ENCODE measurements at places on chromosomes 6 and 20.

GRCh38 chr6:53962646-53963045 lies 148.6 kb upstream of the MLIP start:
- DNase-seq = no peak

- DNase-seq = no peak
Observed at GRCh38 chr6:21263531-21264287, 329.8 kb upstream of the SOX4 start.

DNA sequence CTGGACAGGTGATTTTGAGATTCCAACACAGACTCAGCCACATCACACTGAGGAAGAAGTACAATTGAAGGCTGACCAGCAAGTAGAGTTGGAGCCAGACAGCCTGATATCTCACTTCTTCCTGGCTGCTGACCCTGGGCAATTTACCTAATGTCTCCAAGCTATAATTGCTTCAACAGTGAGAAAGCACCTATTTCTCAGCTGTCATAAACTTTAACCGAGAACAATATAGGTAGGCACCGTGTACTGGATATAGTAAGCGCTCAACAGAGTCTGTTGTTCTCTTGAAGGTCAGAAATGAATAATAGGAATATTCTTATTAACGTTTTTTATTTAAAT lies 28.3 kb downstream of the STX7 start:
- no peak for DNase-seq

DNA sequence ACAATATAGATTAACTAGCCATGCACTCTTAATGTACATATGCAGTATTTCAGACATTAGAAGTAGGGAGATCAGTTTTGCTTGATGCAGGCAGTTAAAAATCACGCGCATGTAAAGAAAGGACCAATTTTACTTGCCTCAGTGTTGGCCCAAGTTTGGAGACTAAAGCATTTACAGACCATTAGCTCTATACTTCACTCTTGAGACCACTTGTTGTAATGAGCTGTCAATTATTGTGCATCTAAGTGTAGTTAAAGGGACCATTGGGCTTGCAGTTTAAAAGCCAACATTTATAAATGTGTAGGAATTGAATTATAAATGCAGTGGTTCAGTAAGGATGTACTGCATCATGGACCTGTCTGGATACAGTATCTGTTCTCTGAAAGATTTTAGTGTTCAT lies 53.7 kb downstream of the PLCB4 start:
- DNase-seq = no peak

DNA sequence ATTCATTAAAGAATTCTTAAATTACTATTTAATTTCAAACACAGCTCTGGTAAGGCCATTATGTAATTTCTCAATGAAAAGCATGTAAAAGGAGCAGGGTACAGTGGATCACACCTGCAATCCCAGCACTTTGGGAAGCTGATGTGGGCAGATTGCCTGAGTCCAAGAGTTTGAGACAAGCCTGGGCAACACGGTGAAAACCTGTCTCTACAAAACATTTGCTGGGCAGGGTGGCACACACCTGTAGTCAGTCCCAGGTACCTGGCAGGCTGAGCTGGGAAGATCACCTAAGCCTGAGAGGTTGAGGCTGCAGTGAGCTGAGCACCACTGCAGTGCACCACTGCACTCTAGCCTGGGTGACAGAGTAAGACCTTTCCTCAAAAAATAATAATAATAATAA lies 37.4 kb downstream of the MDN1 start:
- no peak for DNase-seq
